ENCODE measurements at places on chromosomes 2 and 18.
A peak's percentile ranks its signal among the peaks of the same experiment; 100 is the strongest.

DNA sequence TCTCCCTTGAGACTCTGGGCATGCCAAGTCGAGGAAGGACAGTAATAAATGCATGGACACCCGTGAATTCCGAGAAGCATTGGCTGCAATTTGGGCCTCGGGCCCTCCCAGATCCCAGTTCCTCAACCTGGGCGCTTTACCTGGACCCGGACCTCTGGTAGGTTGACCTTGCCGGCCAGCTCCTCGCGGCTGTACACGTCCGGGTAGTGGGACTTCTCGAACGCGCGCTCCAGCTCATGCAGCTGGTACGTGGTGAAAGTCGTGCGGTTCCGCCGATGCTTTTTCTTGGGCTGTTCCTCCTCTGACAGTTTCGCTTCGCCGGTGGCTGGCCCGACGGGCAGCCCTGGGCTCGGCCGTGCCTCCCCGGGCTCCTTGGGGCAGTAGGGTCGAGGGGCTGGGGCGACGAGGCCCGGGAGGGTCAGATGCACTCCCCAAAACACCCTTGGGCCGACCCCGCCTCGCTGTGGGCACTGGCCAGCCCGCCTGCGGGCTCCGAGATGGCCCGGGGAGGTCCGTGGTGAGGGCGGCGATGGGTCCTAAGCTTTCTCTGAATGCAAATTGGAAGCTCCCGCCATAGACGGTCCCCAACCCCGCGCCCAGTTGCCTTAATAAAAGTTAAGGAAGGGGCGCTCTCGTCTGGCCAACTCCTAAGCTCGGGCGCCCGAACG lies 899 bp downstream of the RAX start:
- no peak for DNase-seq

- no peak for DNase-seq
Measured at GRCh38 chr2:44932079-44932478, 9.4 kb upstream of the SIX3 start.

DNA sequence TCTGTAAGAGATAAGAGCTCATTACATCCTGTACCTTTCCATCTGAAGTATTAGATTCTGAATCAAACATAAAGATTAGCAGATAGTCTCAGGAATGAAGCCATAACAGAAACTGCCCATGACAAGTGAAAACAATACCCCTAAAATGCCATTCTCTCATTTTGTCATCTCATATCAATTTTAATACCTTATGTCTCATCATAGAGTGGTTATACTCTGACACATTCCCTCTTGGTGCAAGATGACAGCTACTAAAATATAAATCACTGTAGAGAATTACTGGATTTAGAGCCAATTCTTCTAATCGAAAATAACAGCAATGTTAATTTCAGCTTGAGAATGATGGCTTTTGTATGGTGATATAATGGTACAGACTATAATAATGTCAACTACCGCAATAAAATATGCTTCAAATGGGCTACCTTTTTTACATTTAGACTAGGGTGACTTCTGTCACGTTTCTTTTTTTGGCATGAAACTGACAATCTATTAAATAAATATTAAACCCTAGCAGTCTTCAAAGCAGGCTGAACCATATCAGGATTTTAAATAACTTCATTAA lies 125.1 kb upstream of the ITGA4 start:
- DNase-seq = no peak

GRCh38 chr2:9236045-9236344 lies 29.4 kb downstream of the ASAP2 start:
- DNase-seq = no peak

DNA sequence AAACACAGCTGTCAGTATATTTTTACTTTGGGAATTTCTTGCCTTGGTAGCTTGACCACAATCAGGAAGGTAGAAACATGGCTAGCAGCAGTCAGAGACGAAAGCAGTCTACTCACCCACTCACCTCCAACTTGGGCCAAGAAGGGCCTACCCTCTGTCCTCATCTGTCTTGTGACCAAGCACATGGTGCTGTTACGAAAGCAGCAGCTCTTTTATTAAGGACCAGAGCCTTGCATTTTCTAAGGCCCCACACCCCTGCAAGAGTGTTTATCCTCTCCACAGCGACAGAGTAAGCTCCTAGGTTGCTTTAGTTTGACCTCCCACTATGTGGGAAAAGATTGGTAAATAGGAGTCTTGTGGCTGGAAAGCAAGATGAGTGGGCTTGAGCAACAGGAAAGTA lies 31.3 kb upstream of the MSTN start:
- no peak for DNase-seq

DNA sequence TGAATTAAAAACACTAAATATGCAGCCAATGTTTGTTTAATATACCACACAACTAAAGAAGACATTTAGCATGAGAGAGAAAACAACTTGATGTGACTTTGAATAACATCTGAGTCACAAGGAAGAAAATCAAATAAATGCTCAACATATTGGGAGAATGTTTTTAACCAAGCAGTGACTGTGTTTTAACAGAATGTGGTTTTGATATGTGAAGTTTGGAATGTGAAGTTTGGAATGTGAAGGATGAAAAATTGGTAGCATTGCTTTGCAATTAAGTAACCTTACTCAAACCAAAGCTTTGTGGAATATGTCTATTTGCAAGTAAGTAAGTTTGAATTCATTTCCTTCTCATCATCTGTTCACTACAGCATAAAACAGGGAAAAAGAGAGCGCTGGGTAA lies 128.2 kb upstream of the DNAJC10 start:
- DNase-seq = peak; percentile 94

- no peak for DNase-seq
Measured at GRCh38 chr2:26562811-26563645, 78.1 kb downstream of the CIB4 start.

GRCh38 chr2:99682275-99683060 lies 192.7 kb upstream of the REV1 start:
- peak; percentile 90 for DNase-seq

- no peak for DNase-seq
Measured at GRCh38 chr2:232085164-232085563, 123.7 kb downstream of the DIS3L2 start.

- no peak for DNase-seq
Measured at GRCh38 chr2:233831011-233831721, 23.2 kb downstream of the HJURP start.

GRCh38 chr2:206978746-206979145 lies 39.4 kb downstream of the CPO start:
- peak; percentile 31 for DNase-seq

DNA sequence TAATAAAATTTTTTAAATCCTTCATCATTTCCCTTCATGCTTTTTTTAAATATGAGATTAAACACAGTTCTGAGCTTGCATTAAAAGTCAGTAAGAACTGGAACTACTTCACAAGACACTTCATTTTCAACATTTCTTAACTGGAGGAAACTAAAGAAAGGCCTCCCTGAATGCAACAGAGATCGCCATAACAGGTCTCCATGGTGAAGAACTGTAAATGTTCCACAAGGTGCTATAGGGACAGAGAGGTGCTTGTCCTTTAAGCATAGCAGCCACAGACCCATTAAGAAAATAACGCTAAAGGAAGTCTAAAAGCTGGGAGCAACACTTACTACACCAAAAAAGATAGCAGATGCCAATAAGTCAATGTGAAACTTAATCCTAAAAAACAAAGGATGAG lies 8.5 kb downstream of the STAM2 start:
- no peak for DNase-seq

GRCh38 chr2:128187032-128187654 lies 96.1 kb downstream of the UGGT1 start:
- peak; percentile 71 for DNase-seq

DNA sequence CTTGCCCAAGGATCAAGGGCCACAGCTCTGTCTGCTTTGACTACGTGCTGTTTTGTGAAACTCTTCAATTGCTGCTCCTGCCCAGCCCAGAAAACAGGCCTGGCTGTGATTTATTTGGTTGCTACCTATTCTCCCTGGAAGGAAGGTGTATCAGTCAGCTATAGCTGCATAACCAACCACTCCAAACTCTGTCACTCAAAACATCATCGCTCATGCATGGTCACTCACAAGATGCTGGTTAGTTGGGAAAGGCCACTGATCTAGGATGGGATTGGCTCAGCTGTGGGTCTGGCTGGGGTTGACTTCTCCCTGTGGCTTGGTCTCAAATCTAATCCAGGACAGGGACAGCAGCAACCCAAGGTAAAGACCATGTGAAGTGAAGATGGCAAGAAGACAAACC lies 14.6 kb downstream of the TEX51 start:
- no peak for DNase-seq

GRCh38 chr18:67376372-67376771 lies 140.1 kb downstream of the DSEL start:
- DNase-seq = no peak

DNA sequence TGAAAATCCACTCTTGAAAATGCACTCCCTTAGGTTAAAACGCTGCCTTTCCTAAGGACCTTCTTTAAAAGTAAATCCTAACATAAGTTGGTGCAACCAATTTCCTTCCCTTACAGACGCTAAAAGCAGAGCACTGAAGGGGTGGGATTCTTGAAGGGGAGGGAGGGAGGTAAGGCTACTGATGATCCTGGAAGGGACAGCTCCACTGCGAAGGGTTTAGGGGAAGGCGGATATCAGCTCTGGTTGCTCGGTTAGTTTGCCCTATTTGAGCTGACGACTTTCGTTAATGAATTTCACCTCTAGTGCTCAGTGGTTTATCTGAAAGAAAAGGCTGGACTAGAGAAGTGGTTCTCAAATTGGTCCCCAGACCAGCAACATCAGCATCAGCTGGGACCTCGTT lies 49.7 kb upstream of the SIGLEC15 start:
- DNase-seq = no peak

GRCh38 chr2:129550536-129550935 lies 428.9 kb upstream of the RAB6C start:
- no peak for DNase-seq

DNA sequence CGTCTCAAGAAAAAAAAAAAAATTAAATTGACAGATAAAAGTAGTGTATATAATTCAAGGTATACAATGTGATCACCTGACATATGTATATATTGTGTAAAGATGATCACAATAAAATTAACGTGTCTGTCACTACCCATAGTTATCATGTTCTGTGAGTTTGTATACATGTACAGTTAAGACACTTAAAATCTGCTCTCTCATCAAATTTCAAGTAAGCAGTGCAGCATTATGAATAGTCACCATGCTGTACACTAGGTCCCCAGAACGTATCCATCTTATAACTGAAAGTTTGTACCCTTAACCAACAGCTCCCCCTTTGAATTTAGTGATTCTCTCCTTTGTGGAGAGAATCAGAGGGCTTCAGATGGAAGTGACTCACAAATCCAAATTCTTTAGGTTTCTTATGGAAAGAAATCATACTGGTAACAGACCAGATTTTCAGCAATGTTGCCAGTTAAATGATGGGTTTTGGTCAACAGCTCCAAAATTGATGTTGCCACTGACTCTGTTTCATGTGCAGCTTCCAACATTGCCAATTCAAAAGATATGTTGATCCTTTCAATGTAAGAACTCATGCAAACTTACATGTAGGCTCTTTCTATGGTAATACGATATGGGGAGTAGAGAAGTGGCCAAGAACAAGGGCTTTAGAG lies 281.5 kb downstream of the AFF3 start:
- DNase-seq = no peak

GRCh38 chr2:73290049-73290839 lies 3.1 kb downstream of the EGR4 start:
- no peak for DNase-seq

GRCh38 chr2:139529080-139529479 lies 748.9 kb upstream of the NXPH2 start:
- no peak for DNase-seq

DNA sequence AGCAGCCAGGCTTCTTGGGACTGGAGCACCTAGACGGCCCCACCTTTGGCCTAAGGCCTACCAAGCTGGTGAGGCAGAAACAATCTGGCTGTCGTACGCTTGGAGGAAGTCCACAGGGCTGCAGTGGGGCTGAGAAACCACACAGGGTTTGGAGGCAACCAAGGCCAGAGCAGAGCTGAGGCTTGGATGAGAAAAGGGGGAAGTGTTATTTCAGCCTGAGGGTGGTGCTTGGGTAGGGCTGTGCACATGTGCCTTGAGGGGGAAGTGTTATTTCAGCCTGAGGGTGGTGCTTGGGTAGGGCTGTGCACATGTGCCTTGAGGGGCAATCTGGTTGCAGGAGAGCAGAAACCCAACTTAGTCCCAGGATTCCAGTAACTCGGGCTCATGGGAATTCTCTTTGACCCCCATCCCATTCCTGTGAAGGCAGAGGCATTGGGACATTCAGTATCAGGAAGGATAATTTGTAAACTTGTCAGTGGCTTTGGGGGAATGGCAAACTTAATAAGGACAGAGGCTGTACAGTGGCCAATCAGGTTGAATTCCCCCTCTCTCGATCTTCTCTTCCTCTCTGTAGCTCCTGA lies 971 bp upstream of the FBXO41 start:
- DNase-seq = no peak

DNA sequence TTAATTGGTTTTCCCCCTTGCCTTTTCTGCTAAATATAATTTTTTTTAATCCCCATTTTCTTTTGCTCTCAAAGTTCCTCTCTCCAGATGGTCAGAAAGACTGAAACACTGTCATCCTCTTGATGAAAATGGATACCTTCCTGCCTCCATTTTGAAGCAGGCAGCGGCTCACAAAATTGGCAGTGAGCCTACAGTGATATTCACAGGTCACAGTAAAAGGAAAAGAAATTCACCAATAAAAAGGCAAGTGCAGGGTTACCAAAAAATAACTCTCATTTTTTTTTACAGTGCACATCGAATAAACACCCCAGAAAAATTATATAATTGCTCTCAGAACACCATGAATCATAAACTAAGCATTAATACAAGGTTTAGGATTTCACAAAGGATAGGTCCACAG lies 307.5 kb downstream of the TCF4 start:
- peak; percentile 68 for DNase-seq

- DNase-seq = no peak
Measured at GRCh38 chr2:238868067-238868524, 20.2 kb downstream of the TWIST2 start.

DNA sequence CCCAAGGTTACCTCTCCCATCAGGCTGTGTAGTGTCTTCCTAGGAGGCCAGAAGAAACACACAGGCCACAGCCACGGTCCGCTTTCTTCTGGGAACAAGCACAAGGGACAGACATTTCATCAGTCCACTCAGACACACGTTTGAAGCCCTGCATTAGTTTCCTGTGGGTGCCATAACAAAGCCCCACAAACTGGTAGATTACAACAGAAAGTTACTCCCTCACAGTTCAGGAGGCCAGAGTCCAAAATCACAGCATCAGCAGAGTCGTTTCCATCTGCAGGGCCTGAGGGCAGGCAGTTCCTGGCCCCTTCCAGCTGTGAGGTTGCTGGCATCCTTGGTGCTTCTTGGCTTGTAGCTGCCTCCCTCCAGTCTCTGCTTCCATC lies 8.8 kb upstream of the PRLH start:
- no peak for DNase-seq

DNA sequence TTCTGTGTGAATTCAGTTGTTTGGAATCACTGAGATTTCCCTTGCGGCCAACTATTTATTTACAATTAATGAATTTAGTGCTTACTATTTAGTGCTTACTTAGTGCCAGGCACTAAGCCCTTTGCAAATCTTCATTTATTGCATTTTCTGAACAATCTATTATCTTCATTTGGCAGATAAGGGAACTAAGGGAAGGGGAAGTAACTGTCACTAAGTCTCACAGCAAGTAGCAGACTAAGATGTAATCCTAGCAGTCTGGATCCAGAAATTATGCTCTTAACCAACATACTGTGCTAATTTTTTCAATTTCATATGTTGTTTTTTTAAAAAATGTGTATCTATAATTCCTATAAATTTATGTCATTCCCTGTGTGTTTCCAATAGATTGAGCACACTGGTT lies 214.4 kb upstream of the EPC2 start:
- DNase-seq = no peak
